ENCODE measurements at places on chromosomes 6 and 20.

DNA sequence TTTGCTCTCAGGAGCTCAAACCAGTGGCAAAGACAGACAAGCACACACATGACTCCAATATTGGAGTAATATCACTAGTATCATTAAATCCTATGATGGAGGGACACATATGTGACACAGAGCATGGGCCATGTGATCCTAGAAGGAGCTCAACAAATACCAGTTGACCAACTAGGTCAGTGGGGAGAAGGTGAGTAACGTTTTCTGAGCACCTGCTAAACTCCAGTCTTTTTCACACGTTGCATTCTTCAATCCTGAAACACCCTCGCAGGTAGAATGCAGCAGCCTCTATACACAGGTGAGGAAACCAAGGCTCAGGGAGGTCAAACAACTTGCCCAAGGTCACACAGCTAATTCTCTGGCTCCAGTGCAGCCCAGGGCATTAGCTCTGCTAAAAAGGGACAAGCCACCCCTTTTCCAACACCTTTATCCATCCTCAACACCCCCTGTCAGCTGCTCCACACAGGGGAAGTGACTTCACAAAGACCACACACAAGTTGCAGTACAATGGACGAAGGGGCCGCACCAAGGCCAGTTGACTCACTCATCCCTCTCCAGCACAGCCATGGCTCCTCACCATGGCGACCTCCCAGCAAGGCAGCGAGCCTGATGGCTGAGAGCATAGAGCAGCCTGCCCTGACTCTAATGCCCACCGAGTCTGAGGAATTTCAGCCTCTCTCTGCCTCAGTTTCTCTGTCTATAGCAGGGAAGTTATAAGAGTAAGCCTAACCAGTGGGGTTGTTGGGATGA is 4.4 kb downstream of the CAPN11 start:
- no peak for DNase-seq

GRCh38 chr20:1252416-1252815 is 13.7 kb upstream of the SNPH start:
- DNase-seq = no peak

- no peak for DNase-seq
These were observed 831.6 kb upstream of the EYS start for GRCh38 chr6:66538551-66539135.

DNA sequence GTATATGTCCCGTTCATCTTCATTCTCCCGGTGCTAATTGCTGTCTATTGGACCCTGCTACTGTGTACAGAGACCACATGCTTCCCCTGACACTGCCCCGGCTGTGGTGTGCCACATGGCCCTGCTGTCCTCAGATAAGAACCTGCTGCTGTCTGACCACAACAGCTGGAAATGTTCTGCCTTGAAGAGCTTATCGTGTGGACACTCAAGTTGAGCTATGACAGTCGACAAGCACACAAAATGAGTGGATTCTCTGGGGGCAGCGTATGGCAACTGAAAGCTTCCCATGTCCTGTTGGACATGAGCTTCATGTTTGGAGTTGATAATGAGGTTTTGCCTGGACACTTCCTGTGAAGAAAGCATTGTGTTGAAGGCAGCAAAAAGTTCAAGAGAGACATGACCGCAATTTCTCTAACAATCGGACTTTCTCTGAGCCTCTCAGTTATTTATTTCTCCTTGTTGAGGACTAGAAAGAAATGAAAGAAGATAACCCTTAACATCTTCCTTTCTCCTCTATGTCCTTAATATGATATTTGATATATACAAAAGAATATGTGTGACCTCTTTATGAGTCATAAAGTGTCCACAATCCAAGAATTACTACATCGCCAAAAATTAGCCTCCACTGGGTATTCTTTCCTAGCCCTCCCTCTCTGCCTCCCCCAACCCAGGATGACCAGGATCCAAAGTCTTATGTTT is 187.1 kb upstream of the TCF21 start:
- DNase-seq = no peak

DNA sequence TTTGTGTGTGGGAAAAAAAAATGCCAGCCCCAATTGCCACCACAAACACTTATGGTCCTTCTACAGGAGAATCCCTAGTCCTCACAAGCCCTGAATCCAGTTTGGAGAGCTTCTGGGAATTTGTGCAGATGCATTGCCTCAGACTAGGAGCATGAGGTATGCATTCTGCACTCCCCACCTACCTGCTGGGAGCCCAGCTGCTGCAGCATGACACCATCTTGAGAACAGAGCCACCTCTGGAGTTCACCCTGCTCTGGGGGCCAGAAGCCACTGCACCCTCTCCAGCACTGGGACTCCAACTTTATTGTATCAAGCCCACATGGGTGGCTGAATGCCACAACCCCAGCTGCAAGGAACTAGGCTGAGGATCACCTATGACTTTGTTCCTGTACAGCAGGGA is 568.5 kb upstream of the ID4 start:
- DNase-seq = no peak
